A172 (cell line): ENCODE measurements at places on chromosomes 3 and 15.

- no peak for DNase-seq
Measured at GRCh38 chr3:123584284-123584987, 417 bp downstream of the HACD2 start.

GRCh38 chr3:41997702-41998550 lies 36.0 kb upstream of the ULK4 start:
- DNase-seq, result no peak

DNA sequence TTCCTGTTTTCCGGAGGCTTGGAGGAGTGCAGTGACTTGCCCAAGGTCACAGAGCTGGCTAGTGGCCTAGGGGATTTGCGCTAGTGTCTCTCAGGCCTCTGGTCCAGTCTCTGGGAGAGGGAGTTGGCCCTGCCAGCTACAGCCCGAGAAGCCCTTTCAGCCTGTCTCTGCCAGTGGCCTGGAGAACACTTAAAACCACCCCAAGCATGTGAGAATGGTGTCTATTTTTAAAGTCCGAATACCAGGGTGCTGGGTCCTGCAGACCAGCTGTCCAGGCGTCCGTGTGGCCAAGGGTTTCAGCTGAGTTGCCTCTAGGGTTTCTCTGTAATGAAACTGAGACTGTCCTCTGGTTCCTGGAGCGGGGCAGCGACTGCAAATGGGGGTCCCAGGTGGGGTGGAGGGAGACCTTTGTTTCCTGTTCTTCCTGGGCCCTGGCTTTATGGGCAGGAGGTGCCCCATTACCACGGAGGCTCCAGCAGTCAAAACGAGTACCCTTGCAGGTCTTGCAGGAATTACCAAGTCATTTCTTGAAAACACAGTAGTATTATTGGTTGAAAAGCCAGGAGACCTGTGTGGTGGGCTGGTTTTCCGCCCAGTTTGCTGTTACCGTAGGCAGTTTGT lies 2.2 kb downstream of the CAND2 start:
- no peak for DNase-seq

DNA sequence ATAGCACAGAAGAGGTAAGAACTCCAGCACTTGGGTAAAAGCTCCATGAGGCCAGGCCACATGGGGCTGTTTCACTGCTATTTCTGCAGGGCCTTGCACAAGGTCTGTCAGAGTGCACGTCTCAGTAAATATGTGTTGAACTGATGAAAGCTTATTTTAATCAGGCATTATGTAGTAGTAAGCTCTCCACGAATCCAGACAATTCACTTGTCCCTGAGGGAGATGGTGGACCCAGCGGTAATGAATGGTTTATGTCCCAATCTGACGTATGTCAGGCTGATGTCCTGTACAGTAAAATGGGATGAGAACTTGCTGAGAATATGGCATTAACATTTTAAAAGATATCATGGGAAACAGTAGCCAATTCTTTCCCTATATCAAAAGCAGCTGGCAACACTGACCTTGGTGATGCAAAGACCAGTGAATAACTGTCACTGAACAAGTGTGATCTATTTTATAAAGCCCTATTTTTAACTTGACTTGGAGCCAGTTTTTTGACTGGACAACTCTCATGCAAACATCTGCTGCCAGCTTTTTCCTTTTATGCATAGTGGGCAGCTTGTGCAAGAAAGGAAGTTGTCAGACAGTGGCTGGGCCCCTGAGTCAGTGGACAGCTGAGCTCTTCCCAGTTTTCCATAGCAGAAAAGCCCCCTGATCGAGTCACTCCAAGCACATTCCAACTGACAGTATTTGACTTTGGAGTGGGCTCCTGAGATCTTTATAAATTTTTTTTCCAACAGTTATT lies 519.8 kb upstream of the MDFIC2 start:
- DNase-seq, result peak; percentile 77

GRCh38 chr3:56942523-56942922 lies 117.9 kb upstream of the SPATA12 start:
- no peak for DNase-seq

GRCh38 chr3:141328286-141329166 lies 39.8 kb upstream of the ZBTB38 start:
- DNase-seq, result no peak
